ENCODE measurements at places on chromosomes 11 and 22.
A peak's percentile ranks its signal among the peaks of the same experiment; 100 is the strongest.

- no peak for DNase-seq
Measured at GRCh38 chr22:20009018-20009491, 7.6 kb downstream of the ARVCF start.

GRCh38 chr11:94762208-94762607, 5.9 kb upstream of the AMOTL1 start:
- no peak for DNase-seq

GRCh38 chr11:73810637-73811036, 23.0 kb downstream of the MRPL48 start:
- no peak for DNase-seq

DNA sequence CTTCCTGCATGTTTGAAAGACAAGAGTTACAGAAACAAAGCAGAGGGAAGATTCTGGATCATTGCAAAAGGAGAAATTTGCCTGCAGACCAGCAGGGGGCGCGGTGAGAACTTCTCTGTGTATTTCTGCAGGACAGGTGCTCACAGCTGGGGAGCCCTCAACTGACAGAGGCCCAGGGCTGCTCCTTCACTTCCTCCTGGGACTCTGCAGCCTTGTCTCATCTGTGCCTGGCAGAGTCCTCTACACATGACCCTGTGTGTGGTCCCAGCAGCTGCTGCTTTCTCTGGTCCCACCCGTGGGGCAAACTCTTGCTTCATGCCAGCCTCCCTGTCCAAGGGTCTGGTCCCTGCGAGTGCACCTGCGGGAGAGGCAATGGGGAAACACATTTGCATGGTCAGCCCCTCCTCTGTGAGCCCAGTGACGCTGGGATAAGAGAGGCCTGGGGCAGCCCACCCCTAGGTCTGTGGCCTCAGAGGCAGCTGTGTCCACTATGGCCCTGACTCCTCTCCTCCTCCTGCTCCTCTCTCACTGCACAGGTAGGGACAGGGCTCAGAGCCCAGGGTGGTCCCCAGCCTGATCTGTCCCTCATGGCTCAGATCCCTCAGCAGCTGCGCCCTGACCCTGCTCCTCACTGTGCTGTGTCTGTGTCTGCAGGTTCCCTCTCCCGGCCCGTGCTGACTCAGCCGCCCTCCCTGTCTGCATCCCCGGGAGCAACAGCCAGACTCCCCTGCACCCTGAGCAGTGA, 43.2 kb upstream of the VPREB1 start:
- peak; percentile 43 for DNase-seq

- DNase-seq, result no peak
Measured at GRCh38 chr11:78213526-78214330, 25.0 kb downstream of the USP35 start.

DNA sequence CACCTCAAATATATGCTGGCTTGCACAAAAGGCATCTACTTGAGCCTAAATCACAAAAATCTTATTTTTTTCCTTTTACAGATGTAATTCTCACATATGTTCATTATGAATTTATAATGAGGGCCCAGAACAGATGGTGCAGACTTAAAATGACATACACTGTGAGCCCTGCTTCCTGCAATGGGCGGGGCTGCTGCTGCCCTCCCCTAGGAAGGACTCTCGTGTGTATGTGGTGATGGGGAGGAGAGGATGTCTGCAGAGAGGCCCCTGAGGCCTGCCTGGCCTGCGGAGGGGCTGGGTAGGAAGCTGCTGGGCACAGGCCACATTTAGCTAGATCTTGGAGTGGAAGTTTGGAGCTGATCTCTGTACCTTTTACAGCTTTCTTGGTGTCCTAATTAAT, 233.4 kb upstream of the KIRREL3 start:
- no peak for DNase-seq

DNA sequence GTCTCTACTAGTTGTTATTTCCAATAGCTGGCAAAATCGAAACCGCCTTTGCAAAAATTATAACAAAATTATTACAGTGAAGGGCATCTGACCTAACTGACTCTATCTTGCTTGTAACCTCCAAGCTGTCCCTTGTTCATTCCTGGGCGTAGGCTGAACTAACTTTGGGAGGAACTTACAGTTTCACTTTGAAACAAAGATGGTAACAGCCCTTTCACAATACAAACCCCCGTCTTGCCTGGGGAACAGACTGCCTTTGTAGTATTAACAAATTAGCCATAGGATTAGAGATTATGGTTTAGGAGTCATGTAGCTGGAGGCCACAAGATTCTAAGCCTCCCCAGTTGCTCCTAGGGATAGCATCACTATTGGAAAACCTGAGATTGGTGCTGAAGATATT, 131.6 kb upstream of the HSD17B12 start:
- no peak for DNase-seq

DNA sequence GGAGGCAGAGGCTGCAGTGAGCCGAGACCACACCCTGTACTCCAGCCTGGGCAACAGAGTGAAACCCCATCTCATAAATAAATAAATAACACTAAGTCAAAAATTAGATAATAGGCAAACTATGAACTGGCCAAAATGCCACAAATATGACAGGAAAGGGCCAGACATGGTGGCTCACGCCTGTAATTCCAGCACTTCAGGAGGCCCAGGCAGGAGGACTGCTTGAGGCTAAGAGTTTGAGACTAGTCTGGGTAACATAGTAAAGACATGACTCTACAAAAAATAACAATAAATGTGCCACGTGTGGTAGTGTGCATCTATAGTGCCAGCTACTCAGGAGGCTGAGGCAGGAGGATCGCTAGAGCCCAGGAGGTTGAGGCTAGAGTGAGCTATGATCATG, 19.9 kb downstream of the SEC14L6 start:
- DNase-seq, result no peak

GRCh38 chr22:17085277-17086181, 729 bp downstream of the IL17RA start:
- DNase-seq, result no peak

- no peak for DNase-seq
Measured at GRCh38 chr11:30025396-30026139, 8.7 kb upstream of the KCNA4 start.

DNA sequence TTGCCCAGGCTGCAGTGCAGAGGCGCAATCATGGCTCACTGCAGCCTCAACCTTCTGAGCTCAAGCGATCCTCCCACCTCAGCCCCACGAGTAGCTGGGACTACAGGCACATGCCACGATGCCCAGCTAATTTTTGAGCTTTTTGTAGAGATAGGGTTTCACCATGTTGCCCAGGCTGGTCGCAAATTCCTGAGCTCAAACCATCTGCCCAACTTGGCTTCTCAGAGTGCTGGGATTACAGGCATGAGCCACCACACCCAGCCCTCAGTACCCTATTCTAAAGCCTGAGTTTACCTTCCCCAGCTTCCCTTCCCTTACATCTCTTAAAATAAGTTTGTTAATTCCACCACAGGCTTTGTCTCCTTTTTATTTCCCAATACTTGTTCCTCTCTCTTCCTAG, 59.1 kb downstream of the AMBRA1 start:
- DNase-seq, result no peak

DNA sequence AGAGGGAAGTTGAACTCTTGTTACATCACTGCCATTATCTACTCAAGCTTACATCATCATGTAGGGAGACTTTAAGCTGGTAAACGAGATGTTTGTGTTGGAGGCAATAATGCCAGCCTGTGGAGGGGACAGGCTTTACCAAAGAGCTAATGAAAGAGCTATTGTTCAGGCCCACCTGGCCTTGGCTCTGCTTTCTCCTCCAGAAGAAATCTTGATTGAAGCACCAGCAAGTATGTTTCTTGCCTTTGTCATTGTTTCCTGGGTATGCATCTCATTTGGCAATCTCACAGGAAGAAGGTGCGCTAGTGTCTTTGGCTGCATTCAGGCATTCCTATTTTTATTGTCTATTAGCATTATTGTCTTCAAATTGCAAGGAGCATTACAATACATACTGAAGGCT, 16.7 kb upstream of the CARD18 start:
- no peak for DNase-seq

- DNase-seq, result no peak
Measured at GRCh38 chr11:122851366-122851966, 13.2 kb downstream of the CRTAM start.

DNA sequence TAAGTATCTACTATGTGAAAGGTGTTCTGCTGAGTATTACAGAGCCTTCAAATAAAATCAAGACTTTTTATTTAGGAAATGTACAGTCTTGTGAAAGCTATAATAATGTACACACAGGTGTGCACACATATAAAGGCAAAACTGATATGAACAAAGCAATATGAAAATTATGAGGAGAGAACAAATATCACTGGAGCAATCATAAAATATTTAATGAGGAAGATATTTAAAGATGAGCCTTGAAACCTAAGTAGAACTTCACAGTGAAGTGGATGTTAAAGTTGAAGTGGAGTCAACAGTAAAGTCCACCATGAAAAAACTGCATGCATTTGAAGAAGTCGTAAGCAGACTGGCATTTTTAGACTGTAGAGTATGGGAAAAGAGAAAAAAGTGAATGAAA, 18.5 kb downstream of the OR51F1 start:
- DNase-seq, result no peak

DNA sequence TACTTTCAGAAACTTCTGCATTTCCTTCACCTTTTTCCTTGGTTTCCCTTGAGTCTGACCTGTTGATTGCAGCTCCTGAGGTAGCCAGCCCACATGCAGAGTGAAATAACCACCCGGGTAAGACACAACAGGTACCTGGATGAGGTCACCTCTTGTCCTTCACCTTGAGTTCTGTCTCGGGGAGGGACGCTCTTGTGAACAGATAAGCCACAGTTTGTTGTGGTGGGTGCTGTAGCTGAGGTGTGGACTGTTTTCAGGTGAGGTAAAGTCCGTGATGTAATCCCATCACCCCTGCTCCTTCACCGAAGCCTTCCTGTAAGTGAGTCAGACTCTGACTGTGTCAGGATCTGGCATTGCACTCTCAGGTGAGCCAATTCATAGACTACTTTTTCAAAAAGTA, 183.1 kb downstream of the NAV2 start:
- DNase-seq, result no peak

DNA sequence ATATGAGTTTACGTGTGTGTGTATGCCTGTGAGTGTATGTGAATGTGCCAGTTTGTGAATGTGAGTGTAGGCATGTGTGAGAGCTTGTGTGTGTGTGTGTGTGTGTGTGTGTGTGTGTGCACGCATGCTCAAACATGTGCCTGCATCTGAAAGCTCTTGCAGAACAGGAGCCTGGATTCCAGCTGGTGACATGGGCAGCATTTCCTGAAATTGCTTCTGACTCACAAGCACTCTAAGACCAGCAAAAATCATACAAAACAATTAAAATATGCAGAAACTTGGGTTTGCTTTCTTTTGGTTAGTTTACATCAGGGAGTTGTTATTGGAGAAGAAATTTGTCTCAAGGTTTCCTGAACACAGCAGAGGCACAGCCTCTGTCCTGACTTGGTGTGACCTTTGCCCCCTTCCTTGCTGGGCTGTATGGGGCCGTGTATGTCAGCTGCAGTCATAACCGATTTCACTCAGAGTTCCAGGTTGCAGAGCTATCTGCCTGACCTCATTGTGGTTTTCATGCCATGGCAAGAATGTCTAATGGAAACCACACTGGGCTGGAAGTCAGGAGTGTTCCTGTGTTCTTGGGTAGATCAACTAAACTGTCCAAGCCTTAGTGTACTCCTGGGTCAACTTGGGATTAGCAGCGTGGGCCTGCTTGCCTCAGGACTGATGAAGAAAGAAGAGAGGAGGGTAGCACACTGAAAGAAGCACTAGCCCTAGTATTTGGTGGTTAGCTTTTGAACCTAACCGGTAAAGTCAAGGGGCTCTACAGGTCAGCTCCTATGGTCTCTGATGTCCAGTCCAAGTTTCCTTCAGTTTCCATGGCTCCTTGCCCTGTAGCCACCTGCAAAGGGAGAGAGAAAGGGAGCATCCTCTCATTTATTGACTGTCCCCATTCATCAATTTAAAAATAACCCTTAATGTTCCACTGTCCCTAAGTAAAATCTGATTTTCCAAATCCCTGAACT, 143.7 kb downstream of the SNX19 start:
- no peak for DNase-seq

- DNase-seq, result no peak
Measured at GRCh38 chr11:134155456-134155855, 68.3 kb downstream of the NCAPD3 start.

- DNase-seq, result no peak
Measured at GRCh38 chr11:66906061-66906733, 49.3 kb downstream of the LRFN4 start.

DNA sequence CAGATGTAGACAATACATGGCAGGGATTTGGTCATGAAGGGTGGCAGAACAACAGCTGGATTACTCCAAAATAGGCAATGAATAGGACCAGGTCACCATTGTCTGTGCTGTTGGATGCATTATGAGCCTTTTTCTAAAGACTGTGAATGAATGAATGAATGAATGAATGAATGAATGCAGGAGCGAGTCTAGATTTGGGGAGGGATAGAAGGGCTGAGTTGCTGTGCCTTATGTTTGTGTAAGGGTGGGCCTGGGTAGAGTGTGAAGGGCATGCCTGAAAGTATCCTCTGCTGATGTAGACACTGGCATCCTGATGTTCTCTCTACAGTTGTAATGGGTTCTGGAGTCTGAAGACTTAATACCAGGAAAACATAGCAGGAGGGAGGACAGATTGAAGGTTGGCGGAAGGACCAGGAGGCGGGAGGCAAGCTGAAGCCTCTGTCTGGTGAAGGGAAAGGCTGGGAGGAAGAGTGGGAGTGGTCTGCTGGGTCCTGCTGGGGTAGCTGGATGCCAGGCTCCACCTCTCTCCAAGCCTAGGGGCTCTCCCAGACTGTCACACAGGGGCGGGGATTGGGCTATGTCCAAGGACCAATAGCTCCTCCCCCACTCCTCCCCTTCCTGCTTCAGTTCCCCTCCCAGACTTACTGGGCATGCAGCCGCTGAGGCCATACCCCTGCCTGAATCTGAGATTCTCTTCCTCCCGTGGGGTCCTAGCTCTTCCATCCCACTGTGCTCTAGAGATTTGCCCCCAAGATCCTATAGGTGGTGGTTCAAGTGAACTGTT, 4.8 kb downstream of the TRIM3 start:
- no peak for DNase-seq

GRCh38 chr22:23305922-23306374, 125.6 kb downstream of the BCR start:
- DNase-seq, result no peak

GRCh38 chr22:26106412-26106811, 62.9 kb upstream of the SEZ6L start:
- DNase-seq, result no peak

DNA sequence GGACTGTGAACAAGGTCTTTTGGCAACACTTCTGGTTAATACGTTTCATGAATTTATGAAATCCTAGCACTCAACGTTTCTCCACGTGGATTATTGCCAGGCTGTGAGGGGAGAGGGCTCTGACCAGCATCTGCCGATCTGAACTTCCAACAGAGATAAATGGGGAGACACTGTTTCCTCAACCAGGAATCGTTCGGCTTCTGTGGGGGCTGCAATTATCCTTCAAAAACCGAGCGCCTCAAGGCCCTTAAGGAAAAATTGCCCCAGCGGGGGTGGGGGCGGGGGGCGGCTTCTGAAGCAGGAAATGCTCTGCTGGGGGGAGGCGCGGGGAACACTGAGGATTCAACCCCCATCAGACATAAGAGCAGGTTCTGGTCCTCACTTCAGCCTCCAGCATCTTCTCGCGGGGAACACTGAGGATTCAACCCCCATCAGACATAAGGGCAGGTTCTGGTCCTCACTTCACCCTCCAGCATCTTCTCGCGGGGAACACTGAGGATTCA, 155.6 kb downstream of the BRD1 start:
- DNase-seq, result no peak

Measured in T-helper 2 cell (primary cell).